ENCODE measurements at places on chromosomes 7 and 10.

DNA sequence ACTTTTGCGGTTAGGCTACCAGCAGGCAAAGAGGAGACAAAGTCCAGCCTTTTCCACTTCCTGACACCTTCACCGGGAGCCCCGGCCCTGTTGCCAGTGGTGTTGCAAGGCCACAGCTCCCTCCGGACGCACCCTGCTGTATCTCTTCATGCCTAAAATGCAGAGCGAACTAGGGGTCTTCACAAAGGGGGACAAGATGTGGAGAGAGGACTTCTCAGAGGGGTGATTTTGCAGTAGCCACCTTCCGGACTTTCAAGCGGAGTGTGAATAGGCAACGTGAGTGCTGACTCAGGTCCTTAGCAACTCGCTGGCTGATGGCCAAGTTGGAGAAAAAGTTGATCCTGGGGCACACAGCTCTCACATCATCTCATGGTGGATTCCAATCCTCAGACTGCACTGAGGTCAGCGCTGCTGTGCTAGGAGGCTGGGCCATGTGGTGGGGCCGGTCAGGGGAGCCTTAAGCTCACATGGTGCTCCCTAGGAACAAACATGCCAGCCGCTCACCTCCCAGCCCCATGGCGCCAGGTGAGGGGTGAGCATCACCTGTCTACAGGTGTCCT lies 166.3 kb downstream of the LCOR start:
- DNase-seq: no peak

- no peak for DNase-seq
Observed at GRCh38 chr10:8502573-8502972, 448.1 kb downstream of the GATA3 start.

DNA sequence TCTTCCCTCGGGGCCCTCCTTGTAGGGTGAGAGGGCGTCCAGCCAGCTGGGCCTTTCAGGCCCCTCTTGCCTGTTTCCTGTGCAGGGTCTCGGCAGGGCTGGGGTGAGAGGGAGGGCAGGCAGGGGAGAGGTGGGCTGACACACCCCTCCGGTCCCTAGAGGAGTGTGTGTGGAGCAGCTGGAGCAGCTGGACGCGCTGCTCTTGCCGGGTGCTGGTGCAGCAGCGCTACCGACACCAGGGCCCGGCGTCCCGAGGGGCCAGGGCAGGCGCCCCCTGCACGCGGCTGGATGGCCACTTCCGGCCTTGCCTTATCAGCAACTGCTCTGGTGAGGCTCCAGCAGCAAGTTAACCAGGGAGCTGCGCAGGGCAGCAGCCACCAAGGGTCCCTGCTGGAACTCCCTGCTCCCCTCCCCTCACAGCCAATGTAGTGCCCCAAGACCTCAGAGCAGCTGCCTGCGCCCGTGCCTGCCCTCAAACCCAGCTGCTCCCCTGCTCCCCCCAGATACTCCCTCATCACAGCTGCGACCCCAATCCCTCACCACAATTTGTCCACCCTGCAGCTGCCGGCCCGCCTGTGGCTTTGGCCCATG lies 15.7 kb upstream of the ZNF862 start:
- DNase-seq: no peak

GRCh38 chr10:48273741-48274140 lies 755 bp downstream of the FRMPD2 start:
- DNase-seq: no peak

DNA sequence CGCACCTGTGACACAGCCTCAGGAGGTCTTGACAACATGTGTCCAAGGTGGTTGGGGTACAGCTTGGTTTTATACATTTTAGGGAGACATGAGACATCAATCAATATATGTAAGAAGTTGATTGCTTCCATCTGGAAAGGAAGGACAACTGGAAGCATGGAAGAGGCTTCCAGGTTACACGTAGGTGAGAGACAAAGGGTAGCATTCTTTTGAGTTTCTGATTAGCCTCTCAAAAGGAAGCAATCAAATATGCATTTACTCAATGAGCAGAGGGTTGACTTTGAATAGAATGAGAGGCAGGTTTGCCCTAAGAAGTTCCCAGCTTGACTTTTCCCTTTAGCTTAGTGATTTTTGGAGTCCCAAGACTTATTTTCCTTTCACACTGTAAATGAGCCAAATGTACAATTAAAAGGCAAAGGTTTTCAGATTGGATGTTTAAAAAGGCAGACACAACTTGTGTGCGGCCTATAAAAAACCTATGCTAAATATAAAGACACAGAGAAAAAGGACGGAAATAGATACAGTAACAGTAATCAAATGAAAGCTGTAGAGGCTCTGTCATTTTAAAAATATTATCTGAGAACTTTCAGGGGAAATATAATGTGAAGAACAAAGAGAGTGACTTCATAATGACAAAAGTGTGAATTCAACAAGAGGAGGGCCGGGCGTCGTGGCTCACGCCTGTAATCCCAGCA lies 65.7 kb upstream of the LANCL2 start:
- DNase-seq: no peak

DNA sequence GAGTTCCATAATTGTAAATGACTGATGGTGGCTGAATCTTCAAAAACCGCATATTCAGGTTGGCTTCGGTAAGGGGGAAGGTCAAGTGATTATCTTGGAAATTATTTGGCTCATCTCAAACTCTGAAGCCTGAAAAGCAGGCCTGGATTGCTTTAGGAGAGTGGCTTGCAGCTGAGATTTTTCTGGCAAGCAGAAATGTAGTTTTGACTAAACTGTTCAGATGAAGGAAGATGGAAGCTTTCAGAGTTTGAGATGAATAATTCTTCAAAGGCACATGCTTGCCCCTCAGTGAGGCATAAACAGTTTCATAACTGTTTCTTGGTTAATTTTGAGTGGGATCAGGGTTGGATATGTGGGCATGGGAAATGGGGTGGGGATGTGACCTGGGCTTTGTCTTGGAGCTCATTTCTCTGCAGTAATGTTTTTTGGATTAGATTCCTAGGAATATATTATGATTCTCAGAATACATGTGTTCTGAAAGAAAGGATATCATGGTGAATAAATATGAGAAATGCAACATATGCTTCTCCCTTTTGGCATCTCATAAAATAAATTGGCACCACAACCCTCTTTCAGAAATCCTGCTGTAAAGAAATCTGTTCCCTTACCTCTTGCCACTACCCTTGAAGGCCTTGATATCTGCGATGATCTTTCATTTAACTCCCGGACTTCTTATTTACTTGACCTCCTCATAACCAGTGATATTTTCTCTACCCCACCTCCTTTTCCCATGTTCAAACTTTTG lies 469.2 kb downstream of the ADRA2A start:
- no peak for DNase-seq

DNA sequence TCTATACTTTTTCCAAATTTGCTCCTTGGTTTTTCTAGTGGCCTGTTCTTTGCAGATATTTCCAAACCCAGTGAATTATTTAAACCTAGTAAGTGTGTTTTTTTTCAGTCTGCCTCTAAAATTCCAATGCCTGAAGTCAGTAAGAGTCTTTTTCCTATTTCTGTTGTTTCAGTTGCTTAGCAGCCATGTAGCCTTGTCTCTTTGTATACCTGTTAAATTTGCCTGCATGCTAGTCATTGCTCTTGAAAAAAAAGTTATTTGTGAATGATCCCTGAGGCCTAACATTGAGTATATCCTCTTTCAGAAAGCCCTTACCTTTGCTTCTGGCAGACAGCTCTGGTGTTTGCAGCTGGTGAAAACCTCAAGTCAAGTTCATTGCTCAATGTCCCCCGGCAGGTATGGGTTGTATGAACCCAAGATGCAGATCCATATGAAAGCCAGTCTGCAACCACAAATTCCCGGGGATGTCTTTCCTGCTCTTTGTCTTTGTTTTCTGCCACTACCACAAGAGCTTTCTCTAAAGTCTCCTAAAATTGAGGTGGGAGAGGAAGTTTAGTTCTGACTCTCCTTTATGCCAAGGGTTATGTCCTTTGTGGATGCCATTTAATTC lies 35.7 kb downstream of the CH25H start:
- DNase-seq: no peak

DNA sequence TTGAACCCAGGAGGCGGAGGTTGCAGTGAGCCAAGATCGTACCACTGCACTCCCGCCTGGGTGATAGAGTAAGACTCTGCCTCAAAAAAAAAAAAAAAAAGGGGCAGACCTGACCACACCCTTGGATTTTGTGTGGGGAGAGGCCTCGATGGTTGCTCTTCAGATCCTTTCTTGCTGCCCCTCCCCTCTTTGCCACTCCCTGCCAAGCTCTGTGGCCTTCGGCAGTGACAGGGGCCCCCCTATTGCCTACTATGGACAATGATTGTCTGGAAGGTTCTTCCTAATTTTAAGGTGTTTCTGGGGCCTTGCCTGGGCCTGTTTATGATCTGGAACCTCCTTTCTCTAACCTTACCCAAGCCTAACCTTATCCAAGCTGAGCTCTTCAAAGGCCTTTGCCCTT lies 795 bp downstream of the PRF1 start:
- DNase-seq: no peak

GRCh38 chr10:72688208-72688651 lies 3.7 kb upstream of the MCU start:
- DNase-seq: no peak

DNA sequence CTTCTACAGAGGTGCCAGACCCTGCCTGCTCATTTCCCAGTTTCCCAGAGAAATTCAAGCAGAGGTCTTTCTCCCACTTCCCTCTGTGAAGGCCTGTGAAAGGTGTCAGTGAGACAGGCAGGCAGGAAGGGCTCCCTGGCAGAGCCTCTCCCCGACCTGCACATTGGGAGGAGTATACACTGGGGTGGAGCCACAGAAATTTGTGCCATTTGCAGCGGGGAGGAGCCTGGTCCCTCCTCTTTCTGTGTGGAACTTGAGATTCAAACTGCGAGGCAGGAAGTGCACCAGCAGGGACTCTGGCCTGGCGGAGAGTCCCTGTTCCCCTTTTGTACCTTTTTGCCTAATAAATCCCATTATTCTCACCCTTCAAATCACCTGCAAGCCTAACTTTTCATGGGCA lies 54.6 kb upstream of the OPN4 start:
- DNase-seq: no peak

DNA sequence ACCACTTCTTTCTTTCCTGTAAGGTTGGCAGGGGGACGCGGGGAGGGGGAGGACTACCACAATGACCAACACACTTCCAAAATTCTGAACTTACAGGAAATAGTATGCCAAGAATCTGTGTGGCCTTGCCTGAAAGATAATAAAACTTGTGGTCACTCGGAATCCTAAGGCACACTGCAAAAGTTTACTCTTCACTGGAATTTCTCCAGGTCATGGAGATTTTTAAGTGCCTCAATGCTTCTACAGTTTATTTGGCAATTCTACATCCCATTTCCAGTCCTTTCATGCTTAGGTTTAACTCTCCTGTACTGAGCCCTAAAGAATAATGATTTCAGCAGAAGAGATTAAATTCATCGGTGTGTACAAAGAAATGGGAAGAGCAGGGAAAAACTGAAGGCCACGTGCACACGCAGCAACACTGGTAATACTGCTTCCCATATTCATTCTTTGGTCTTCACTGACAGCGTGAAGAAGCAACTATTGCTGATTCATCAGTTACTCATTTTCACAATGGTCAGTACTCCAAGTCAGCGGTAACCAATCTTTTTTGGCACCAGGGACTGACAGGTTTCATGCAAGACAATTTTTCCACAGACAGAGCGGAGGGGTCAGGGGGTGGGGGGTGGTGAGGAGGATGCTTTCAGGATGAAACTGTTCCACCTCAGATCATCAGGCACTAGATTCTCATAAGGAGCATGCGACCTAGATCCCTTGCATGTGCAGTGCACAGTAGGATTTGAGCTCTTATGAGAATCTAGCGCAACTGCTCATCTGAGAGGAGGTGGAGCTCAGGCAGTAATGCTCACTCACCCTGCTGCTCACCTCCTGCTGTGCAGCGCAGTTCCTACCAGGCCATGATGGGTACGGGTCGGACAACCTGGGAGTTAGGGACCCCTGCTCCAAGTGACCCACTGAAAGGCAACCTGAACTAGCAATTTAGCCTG lies 9.8 kb downstream of the LARP4B start:
- no peak for DNase-seq

- DNase-seq: no peak
Observed at GRCh38 chr10:126181626-126182025, 206.7 kb downstream of the ADAM12 start.

DNA sequence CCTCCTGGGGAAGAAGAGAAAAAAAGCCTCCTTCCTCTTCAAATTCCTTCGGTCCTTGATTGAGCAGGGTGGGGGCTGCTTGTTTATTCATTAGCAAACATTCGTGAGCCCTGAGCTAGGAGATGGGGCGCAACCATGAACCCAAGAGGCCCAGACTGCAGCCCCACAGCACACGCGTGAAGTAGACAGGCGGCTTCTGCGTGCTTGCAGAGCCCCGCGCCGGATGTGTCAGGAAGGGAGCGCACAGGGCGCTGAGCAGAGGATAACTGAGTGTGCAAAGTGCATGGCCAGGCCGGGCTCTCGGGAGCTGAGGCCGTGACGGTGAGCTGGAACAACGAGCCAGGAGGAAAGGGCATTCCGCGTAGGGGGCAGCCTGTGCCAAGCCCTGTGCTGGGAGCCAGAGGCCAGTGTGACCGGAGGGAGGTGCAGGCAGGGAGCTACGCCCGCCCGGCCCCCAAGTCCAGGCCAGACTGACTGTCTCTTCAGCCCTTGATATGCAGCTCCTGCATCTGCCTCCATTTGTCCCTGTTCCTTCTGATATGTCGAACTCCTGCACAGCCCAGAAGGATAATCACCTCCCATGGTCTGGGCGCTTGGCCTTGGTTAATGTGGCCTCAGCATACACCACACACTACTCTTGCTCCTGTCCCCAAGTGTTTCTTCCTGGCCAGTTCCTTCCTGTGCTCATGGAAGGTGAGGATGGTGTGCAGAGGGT lies 4.6 kb downstream of the FOXL3 start:
- DNase-seq: no peak

DNA sequence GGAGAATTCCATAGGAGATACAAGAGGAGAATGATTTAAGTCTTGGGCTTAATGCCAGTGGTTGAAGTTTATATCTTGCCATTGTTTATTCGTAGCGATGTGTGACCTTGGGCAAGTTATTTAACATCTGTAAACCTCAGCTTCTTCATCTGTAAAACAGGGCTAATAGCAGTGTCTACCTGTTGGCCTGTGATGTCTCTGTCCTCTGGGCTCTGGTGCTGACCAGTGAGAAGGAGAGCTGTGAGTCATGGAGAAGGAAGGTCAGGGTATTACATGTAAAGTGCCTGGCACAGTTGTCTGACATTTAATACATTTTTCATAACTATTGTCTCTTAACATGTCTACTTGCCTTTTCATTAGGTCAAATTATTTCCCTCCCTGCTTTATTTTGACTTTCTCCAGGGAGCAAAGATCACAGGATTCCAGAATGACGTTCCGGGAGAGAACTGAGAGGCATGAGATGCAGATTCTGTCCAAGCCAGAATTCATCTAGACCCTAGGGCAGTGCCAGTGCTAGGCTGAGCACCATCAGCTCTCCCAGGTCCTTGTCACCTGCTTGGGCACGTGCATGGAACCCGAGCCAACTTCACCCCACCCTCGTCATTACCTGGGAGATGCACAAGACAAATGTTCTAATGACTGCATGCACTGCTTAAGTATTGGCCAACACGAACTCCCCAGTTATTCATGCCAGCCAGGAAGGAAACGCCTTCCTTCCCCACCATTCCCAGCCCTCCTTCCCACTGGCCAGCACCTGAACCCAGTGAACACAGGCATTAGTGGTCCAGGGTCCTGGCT lies 187.9 kb downstream of the DPY19L1 start:
- no peak for DNase-seq
